ENCODE measurements at places on chromosomes 2 and 18.

GRCh38 chr2:23636426-23636825, 251.4 kb downstream of the KLHL29 start:
- DNase-seq, result no peak

GRCh38 chr18:21300908-21301200, 58.8 kb downstream of the GREB1L start:
- no peak for DNase-seq

GRCh38 chr2:129923265-129924091, 56.0 kb upstream of the RAB6C start:
- peak; percentile 32 for DNase-seq

- DNase-seq, result no peak
Observed at GRCh38 chr2:715038-715437, 37.8 kb upstream of the TMEM18 start.

- DNase-seq, result no peak
Observed at GRCh38 chr2:231163011-231163410, 35.4 kb upstream of the ARMC9 start.

- no peak for DNase-seq
Observed at GRCh38 chr2:17306706-17307105, 211.5 kb downstream of the RAD51AP2 start.

DNA sequence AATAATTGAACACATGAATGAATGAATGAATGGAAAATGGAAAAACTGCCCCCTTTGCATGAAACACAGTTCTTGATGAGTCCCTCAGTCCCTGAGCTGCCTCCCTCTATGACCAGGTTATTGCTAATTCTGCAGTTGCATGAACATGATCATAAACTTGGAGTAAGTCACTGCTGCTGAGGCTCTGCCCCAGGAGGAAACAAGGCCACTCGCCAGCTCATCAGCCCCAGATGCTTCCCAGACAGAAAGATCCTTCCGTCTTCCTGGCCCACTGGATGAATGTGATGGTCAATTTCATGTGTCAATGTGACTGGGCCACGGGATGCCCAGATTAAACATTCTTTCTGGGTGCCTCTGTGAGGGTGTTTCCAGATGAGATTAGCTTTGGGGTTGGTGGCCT, 16.4 kb downstream of the GPR45 start:
- no peak for DNase-seq

DNA sequence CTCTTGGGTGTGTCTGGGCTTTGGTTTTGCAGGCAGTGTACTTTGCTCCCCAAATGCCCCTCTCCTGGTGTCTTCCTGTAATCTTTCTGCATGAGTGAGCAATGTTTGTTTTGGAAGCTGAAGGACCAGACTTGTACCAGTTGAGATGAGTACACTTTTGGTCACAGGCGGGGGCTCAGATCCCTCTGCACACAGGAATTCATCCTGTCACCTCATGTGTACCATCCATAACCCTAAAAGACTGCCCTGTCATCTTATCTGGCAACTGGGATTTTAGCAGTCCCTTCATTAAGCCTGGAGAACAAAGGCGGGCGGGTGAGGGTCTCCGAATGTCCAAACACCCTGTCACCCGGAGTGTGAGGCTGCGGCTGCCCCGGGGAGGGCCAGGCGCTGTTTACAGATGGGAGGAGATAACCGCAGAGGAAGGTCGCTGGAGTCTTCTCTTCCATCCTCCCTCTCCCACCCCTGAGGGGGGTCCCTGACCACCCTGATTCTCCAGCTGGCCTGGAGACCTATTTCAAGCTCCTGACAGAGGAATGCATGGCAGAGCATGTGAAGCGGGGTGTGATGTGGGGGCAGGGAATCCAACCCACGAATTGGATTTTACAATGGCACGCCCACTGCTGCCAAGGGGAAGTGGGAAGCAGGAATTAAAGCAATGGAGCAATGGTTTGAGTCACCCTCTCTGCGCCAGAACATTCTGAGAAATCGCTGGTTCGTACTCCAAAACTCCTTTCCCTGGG, 158.2 kb upstream of the MYCN start:
- DNase-seq, result no peak

DNA sequence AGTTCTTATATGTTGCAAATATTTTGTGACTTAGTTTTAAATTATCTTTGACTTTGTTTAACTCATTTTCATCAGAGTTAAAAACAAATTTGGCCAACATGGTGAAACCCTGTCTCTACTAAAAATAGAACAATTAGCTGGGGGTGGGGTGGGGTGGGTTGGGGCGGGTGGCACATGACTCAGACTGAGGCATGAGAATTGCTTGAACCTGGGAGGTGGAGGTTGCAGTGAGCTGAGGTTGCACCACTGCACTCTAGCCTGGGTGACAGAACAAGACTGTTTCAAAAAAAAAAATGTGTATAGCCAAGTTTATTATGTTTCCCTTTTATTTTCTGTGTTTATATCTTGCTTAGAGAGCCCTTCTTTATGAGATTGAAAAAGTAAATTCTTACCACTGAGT, 14.2 kb upstream of the LIPG start:
- no peak for DNase-seq

DNA sequence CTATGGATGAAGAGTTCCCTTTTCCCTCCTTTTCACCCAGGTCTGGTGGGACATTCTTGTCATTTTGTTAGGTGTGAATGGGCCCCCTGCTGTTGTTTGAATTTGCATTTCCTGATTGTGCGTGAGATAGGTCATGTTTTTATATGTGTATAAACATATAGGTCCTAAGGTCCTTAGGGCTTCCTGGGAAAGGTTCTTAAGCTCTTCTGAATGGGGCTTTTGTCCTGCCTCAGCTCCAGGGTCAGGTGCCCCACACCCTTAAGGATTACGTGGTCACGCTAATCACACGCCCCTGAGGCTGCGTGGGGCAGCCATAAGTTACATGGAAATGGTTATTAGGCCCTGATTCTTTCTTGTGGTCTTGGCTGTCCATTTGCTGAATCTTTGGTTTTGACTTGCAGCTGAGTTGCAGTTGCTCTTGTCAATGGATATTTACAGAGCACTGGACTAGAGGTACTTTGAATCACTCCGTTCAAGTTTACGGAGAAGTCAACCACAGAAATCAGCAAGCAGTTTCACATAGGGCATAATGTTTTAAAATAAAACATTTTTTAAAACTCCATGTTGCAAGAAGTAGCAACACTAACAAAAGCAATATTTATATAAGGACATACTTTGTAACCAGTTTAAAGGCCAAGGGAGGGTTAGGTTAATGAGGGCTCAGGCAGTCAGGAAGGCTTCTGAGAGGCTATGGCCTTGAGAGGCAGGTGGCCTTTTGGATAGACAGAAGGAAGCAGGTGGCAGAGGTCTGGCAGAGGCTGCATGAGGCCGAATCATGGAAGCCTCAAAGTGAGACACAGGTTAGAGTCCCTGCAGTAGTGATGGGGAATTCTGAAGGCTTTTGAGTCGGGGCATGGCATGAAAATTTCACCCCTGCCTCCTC, 24.2 kb downstream of the LIPG start:
- no peak for DNase-seq

- DNase-seq, result no peak
Observed at GRCh38 chr18:37321582-37322491, 243.8 kb downstream of the CELF4 start.

GRCh38 chr2:12251121-12251520, 465.6 kb upstream of the TRIB2 start:
- DNase-seq, result no peak

GRCh38 chr18:50273203-50274043, 7.1 kb upstream of the CFAP53 start:
- no peak for DNase-seq

DNA sequence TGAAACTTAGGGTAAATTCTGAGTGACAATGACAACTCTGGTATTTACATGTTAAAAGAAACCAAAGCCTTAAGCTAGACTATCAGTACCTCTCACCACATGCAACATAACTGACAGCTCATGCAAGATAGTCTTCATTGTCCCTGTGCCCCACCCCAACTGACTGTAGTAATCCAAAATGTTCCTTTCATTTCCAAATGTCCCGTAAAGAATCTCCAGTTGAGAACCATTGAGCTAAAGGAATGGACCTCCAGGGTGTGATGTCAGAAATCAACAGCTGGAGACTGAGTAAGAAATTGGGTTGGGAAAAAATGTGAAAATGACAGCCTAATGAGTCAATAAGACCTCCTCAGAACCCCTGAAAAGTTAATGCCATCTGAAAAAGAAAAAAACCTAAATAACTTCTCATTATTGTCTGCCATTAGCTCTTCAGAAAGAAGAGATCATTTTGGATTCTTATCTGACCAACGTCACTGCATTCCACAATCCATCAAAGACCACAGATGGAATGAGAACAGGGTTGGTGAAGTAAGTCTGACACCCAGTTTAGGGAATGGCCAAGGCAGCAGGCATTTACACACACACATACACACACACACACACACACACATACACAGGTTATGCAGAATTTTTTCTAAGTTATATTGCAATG, 51.7 kb upstream of the ACVR2A start:
- no peak for DNase-seq

DNA sequence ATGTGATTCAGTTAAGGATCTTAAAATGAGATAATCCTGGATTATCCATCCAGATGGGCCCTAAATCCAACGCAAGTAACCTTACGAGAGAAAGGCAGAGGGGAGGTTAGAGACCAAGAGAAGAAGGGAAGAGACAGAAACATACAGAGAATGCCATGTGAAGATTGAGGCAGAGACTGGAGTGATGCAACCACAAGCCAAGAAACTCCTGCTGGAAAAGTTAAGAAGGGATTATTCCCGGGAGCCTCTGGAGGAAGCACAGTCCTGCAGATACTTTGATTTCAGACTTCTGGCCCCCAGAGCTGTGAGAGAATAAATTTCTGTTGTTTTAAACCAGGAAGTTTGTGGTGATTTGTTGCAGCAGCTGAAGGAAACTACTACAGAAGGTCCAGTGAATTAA, 992.7 kb downstream of the BCL11A start:
- no peak for DNase-seq

DNA sequence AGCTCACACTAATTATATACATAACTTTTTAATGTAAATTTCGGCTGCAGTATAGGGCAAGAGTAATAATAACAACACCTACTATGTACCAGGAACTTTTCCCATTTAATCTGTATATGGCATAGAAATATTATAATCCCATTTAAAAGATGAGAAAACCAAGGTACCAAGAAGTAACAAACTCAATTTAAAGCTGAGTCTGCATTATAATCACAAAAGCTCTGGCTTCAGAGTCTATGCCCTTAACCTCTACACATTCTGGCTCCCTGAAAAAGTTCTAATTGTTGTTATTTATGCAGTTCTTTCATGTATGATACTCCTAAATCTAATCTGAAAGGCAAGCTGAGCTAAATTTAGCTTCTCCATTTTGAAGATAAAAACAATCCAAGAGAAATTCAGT, 1675.1 kb upstream of the NXPH2 start:
- DNase-seq, result no peak

- no peak for DNase-seq
Observed at GRCh38 chr2:71190656-71191569, 36.0 kb downstream of the PAIP2B start.

- DNase-seq, result no peak
Observed at GRCh38 chr2:235665661-235666212, 171.9 kb downstream of the AGAP1 start.

- no peak for DNase-seq
Observed at GRCh38 chr2:232482301-232483238, 5.1 kb downstream of the ECEL1 start.

DNA sequence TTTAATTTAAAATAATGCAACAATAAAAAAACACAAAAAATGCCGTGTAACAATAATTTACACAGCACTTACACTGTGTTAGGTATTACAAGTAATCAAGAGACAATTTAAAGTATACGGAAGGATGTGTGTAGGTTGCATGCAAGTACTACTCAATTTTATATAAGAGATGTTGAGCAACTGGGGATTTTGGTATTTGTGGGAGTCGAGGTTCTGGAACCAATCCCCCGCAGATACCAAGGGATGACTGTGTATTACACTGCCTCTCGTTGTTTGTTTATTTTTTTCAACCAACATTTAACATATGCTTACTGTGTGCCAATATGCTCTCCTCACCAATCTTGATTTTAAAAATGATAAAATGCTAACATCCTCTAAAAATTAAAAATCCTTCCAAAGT, 24.8 kb downstream of the MAP3K2 start:
- DNase-seq, result no peak

- no peak for DNase-seq
Observed at GRCh38 chr2:26535663-26536275, 57.8 kb upstream of the OTOF start.

Measured in stimulated activated CD4-positive, alpha-beta T cell treated with anti-CD3 and anti-CD28 coated beads, TNF-alpha, amount 100 ng/mL, for 24 hours (primary cell).